Daoy (cell line): ENCODE measurements at places on chromosomes 12 and 14.

GRCh38 chr12:7017870-7018349 lies 366 bp downstream of the LPCAT3 start:
- no peak for DNase-seq

GRCh38 chr12:12720052-12720451 lies 2.9 kb downstream of the CDKN1B start:
- DNase-seq, result no peak

- DNase-seq, result no peak
These were observed 20.7 kb downstream of the SLC7A8 start for GRCh38 chr14:23162800-23163199.

DNA sequence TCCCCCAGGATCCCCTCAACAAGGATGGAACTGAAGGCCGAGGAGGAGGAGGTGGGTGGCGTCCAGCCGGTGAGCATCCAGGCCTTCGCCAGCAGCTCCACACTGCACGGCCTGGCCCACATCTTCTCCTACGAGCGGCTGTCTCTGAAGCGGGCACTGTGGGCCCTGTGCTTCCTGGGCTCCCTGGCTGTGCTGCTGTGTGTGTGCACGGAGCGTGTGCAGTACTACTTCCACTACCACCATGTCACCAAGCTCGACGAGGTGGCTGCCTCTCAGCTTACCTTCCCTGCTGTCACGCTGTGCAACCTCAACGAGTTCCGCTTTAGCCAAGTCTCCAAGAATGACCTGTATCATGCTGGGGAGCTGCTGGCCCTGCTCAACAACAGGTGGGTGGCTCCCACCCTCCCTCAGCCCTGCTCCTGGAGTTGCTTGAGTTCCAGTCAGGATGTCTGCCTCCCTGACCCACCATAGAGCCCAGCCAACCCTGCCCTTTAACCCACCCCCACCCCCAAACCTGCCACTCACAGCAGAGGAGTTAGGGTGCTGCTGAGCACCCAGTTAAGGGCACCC lies 1.4 kb downstream of the ASIC1 start:
- DNase-seq, result no peak

DNA sequence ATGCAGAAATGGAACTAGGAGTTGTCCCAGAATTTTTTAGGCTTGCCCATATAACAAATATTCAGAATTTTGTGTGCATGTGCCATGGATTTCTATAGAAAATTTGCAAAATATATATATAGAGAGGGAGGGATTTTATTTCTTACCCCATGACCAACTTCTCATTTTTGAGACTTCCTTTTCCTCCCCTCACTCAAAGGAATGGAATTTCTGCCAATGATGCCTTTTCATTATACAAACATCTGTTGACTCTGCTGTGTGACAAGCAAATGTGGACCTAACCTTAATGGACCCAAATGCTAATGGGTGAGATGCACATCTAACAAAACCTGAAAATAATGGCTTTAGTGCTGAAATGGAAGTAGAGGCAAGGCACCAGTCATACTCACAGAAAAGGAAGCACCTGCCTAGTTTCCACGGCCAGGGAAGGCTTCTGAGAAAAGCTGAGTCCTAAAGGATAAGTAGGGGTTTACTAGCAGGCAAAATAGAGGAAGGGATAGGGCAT lies 3.6 kb upstream of the GNG2 start:
- DNase-seq, result no peak

DNA sequence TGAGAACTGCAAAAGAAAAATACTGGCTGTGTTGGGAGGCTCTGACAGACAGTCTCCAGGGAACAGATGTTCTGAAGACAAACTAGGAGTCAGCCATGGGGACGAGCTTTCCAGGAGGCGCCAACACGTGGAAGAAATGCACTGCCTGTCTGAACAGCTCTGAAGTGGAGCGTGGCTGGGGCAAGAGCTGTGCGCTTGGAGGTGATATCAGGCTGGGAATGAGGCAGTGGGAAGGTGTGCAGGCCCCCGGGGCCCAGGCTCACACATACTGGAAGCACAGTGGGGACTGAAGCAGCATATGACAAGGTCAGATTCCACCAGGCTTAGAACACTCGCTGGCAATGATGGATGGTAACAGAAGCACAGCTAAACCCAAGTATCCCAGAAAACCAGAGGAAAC lies 17.5 kb downstream of the APPL2 start:
- no peak for DNase-seq

GRCh38 chr12:5447320-5447719 lies 15.4 kb downstream of the NTF3 start:
- no peak for DNase-seq

DNA sequence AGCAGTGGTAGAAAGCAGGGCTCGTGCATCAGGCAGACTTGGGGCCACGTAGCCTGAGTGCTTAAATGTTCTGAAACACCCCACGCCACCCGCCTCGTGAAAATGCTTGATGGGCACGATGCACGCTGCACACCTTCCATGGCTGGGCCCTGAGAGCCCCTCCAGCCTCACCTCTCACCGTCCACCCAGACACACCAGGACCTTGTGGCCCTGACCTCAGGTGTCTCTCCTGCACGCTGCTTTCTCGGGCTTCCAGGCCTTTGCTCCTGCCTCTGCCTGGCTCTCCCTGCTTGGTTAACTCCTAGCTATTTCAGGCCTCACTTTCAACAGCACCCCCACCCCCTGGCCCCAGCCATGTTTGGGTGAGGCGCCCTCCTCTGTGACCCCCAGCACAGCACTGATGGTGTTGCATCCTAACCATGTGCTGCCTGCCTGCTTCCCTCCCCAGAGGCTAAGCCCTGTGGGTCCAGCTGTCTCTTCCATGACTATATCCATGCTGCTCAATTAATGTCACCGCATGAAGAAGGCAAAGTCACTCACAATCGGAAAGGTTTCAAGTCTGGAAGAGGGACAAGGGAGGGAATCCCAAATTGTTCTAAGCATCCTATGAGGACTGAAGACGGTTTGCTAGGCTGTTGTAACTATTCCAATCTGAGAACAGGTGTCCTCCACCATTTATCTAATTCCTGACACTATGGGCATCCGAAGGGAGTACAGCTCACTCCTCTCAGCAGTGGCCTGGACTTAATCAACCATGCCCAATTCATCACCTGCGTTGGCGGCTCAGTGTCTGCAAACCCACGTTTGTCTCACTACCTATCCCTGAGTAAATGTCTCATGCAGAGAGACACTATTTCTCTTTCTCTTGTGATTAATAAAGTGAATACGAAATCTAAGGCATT lies 82.2 kb downstream of the CCDC88C start:
- no peak for DNase-seq

GRCh38 chr12:93959657-93960056 lies 188.7 kb upstream of the PLXNC1 start:
- no peak for DNase-seq

DNA sequence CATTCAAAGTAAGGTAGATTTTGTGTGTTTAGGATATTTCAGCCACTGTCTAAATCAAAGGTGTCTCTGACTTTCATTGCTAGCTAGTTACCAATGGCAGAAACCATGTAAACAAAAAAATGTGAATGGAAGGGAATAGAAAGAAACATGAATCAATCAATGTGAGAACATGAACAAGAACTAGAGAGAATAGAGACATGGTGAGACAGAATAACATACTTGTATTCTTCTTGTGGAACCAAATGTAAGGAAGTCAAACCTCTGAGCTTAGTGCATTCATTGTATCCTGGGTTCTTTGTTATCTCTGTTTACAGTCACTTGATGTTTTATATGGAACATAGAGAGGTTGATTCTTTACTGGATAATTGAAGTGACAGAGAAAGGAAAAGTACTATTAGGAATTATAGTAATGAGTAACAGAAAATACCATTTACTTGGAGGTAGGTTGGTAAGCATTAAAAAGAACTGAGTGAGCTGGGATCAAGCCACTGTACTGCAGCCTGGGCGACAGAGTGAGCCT lies 2.6 kb upstream of the WNK1 start:
- DNase-seq, result no peak

DNA sequence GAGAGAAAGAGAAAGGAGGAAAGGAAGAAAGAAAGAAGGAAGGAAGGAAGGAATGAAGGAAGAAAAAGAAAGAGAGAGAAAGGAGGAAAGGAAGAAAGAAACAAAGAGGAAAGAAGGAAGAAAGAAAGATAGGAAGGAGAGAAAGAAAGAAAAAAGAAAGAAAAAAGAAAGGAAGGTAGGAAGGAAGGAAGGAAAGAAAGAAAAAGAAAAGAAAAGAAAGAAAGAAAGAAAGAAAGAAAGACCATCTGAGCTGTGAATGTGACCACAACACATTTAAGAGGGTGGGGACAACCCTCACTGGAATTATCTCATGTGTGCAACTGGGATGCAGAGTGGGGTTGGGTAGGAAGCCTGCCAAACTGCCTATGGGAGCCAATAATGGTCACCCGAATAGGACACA lies 36.0 kb upstream of the BATF start:
- DNase-seq, result no peak

DNA sequence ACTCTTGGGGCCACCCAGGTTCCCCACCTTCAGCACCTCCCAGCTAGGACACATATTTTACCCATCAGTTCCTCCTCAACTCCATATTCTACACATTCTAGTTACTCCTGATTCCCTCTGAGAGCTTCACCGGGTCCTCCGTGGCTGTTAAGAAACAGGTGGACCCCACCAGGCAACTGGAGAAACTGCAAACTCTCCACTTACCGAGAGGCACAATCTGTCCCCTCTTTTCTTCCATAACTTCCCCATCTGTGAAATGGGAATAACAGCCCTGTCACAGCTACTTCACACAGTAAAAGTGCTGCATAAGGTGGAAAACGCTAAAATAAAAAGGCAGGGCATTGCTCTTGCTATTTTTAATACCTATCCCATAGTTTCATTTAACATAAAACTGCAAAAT lies 1.5 kb downstream of the SLC7A8 start:
- no peak for DNase-seq

- DNase-seq, result no peak
These were observed 17.5 kb downstream of the EVL start for GRCh38 chr14:100082723-100083122.

DNA sequence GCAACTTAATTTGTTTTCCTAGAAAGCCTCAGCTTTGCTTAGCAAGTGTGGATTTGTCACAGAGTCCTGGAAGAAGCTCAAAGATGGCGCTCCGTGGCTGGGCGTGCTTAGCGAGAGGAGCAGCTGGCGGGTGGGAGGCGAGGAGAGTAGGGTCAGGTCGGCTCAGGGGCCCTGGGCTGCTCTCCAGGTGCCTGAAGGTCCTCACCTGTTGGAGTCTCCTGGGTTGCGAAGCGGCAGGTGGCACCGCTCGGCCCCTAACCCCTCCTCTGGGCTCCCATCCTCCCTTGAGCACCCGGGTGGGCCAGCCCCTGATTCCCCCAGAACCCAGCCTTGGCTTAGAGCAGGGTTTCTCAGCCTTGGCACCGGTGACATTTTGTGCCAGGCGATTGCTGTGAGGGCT lies 25.1 kb downstream of the LRTM2 start:
- no peak for DNase-seq

DNA sequence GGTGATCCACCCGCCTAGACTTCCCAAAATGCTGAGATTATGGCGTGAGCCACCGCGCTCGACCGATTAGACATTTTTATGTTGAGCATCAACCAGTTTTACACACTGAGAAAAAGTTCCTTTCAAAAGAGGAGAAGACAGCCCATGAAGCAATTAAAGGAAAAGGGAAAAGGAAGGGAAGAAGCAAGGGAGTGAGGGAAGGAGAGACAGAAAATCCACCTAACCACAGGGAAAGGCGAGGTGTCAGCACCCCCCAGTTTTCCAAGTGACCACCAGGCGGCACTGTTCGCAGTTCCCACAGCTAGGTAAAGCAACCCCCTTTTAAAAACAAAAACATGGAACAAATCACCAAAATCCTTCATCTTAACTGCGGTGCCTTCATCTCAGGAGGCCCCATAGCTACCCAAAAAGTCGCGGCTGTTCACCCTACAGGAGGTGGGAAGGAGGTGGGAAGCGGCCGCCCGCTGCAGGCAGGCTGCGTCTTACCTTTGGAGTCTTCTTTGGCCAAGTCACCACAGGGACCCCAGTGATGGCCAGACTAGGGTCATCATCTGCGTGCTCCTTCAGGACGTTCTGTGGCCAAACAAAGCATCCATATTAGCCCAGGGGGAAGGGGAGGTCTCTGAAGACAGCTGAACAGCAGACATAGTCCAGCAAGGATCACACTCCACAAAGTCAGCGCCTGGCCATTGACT lies 86.6 kb downstream of the KDM2B start:
- peak; percentile 46 for DNase-seq

DNA sequence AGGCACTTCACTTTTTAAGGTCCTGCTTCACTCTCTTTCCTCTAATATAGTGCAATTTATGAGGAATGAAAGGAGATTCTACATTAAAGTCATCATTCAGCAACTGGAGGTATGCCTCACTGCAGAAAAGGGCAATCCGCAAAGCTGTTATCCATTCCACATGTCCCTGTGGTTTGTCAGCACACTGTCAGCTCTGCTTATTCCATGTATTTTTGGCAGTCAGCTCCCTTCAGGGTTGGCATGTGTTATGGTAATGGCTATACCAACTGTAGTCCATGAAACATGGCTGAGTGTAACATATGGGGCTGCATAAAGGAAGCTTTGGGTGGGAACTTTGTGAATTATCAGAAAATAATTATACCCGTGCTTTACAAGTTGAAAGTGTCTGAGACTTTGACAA lies 154.1 kb downstream of the GALC start:
- no peak for DNase-seq

DNA sequence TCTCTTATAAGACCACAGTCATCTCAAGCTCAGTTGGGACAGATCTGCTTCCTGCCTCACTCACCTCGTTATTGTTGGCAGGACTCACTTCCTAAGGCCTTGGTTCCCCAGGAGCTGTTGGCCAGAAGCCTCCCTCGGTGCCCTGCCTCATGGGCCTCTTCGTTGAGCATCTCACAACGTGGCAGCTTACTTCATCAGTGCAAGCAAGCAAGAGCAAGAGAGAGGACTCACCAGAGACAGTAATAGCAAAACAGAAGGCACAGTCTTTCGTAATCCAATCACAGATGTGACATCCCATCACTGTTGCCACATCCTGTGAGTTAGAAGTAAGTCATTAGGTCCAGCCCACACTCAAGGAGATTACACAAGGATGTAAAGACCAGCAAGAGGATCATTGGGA lies 5.1 kb upstream of the NUMB start:
- peak; percentile 83 for DNase-seq

DNA sequence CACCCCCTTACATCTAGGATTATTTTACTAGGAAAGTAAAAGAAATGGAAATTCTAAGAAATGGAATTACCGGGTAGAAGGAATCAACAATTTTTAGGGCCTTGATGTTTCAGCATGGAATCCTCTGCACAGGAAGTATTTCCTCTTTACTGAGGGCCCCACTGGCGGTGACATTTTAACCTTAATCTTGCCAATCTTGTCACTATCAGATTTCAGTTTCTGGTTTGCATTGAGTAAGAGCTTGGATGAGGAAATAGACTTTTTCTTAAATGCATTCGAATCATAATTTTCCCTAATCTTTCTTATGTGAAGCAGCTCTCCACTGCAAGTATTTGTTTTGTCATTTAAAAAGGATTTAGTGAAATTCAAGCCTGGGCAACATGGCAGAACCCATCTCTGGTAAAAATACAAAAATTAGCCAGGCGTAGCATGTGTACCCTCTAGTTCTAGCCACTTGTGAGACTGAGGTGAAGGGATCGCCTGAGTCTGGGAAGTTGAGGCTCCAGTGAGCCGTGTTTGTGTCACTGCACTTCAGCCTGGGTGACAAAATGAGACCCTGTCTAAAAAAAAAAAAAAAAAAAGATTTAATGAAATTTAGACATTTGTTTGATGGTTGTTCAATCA lies 40.7 kb downstream of the TPCN1 start:
- no peak for DNase-seq
